ENCODE measurements at places on chromosomes 16 and 17. TPM values are rescaled to one million over a fixed set of nuclear protein-coding genes. Genes with fewer than 3 reads are reported as not detected.

Gene IRX3
- total RNA-seq = 6.2 TPM

Gene CAVIN1
- 258 TPM for total RNA-seq

Gene GLP2R
- 0.55 TPM for total RNA-seq

Gene PMP22
- 133 TPM for total RNA-seq

Gene CHP2
- total RNA-seq = not detected

Gene BCL6B
- total RNA-seq = 19.8 TPM

Gene ANKS3
- 11.6 TPM for total RNA-seq

Gene TP53TG3D
- total RNA-seq = 0.59 TPM

Gene TBC1D16
- 30.9 TPM for total RNA-seq

Gene OR1D2
- total RNA-seq = not detected

Gene LRRC37A
- 1.5 TPM for total RNA-seq

Gene TEKT5
- total RNA-seq = not detected

Gene CAPNS2
- total RNA-seq = not detected

Gene PMFBP1
- 0.42 TPM for total RNA-seq

Gene PYY
- not detected for total RNA-seq

Gene EVPLL
- not detected for total RNA-seq

Gene SLC5A11
- not detected for total RNA-seq
